NAMALWA (cell line): ENCODE measurements at places on chromosomes 6 and 20.

GRCh38 chr6:21840428-21840827, 246.9 kb downstream of the SOX4 start:
- no peak for DNase-seq

DNA sequence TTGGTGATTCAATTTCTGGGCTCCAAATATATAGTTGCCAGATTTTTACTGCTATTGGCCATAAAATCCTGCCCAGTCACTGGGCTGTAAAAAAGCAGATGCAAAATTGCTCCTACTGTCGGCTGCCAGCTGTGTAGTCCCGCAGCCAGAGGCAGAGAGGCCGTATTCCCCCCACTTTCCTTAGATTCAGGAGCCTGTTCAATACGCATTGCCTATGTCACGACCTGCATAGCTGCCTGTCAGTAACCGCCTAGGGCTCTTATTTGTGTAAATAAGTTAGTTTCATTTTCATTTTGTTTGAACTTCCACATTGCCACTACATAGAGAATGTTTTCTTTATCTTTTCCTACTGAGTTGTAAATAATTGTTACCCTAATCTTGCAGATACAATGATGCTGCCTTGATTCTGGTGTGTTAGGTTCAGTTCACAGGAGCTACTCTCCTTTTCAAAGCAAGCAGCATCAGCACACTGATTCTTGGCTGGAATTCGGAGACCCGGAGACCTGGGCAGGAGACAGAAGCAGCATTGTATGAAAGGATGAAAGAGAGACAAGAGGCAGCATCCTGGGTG, 46.0 kb upstream of the UST start:
- DNase-seq = peak; percentile 56

DNA sequence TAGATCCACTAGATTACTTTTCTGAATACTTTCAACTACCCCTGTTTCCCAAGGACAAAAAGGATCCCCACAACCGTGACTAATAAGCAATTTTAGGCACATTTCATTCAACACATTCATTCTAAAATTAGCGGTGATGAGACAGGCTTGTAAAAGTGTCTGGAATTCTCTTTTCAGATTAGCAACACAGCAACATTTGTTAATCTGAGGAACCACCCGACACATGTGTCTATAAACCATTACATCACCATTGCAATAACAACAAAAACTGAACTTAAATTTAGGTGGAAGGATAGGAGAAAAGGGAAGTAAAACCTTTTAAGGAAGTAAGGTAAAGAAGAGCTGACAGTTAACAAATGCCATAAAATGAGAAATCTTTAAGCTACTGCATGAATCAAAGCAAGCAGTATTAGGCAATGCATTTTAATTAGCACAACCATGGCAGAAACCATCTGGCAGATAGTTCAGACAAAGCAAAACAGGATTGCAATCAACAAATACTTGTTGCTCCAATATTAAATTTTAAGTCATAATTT, 49.1 kb downstream of the MAP3K7 start:
- peak; percentile 85 for DNase-seq

- no peak for DNase-seq
Observed at GRCh38 chr20:4131911-4132310, 116.6 kb upstream of the RNF24 start.

- peak; percentile 56 for DNase-seq
Observed at GRCh38 chr20:5714261-5715041, 35.8 kb upstream of the SHLD1 start.

DNA sequence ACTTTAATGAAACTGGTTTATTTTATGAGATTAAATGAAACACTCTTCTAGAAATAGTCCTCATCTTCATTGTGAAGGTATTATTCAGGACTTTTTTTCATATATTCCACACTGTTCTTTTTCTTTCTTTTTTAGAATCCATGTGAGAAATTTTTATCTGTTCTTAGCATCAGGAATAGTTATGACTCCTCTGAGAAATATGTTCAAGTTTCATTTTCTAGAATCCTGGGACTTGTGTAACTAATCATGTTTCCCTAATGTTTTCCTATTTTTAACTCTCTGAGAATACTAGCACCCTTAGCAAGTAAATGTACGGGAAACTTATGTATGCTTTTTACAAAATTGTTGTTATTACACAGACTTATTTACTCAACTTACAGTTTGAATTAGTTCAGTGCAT, 407.8 kb downstream of the CBLN4 start:
- DNase-seq = no peak

- DNase-seq = no peak
Observed at GRCh38 chr6:93639126-93639525, 219.8 kb upstream of the EPHA7 start.

DNA sequence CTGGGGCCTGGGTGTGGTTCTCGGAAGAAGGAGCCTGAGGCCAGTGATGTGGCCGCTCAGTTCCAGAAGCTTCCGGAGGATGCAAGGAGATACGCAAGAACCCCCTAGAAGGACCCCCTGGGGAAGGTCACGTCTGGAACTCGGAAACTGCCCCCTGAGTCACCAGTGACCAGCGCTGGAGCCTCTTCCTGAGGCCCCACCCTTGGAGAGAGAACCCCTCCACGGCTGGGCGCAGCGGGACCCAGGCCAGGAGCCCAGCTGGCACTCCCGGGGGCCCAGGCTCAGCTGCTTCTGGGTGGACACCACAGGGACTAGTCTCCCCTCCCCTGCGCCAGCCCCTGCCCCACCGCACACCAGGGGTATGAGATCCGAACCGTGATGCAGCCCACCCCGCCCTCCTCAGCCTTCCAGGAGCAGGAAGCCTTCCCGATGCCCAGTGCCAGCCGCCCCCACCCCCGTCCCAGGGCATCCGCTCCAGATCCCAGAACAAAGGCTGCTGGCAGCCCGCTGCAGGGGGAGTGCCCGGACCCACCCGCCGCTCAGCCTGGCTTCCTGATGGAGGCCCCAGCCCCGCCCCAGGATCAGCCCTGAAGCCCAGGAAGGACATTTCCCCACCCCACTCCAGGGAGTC, 7.5 kb downstream of the LAMA5 start:
- DNase-seq = no peak
